NCI-H748 treated with DMSO at 0.1 percent for 48 hours (cell line): ENCODE measurements at places on chromosomes 5 and 9.

GRCh38 chr5:42605490-42605889 lies 151.1 kb upstream of the CCDC152 start:
- DNase-seq: peak; percentile 46

DNA sequence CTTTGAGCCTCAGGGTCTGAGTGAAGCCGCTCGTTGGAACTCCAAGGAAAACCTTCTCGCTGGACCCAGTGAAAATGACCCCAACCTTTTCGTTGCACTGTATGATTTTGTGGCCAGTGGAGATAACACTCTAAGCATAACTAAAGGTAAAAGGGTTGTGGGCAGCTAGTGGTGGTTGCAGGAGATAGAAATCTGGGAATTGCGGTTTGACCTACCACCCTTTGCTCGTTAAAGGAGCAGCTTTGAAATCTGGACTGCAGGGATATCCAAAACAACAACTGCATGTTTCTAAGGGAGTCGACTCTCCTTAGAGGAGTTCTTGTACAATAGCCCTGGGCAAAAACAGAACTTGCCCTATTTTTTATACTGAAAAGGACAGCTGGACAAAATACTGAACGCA lies 19.0 kb downstream of the ABL1 start:
- no peak for DNase-seq

GRCh38 chr5:64229163-64229774 lies 63.6 kb downstream of the RNF180 start:
- DNase-seq: peak; percentile 30

DNA sequence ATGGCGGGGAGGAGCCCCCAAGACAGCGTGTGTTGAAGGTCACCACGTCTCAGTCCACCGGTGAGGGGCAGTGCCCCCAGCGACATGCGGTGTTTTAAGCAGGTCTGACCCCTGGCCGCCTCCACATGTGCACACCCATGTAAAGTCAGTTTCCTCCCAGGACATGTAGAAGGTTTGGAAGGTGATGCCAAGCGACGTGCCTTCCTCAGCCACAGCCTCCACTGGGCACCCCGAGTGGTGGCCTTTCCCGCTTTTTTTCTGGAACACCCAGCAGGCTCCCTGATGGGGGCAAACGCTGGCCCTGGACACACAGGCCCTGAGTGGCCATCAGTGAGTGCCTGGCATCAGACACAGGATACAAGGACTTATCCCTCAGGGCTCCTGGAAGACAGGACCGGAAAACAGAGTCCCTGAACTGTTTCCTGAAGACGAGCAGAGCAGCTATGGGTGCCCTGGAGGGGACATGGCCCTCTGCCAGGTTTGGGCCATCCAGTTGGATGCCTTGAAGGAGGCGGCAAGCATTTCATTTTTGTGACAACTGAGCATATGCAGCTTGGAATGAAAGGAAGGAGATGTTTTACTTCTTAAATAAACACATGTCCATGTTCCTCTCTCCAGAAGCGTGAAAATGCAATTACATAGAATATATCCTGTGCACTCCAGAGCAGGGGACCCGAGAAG lies 275.8 kb upstream of the IRX2 start:
- DNase-seq: no peak
